RCC 7860 (cell line): ENCODE measurements at places on chromosomes 4 and X.
A peak's percentile ranks its signal among the peaks of the same experiment; 100 is the strongest.

- DNase-seq = no peak
These were observed 19.5 kb downstream of the PRKG2 start for GRCh38 chr4:81195475-81195874.

- no peak for DNase-seq
These were observed 72.1 kb downstream of the LRP2BP start for GRCh38 chr4:185323606-185324005.

- DNase-seq = no peak
These were observed 8.9 kb upstream of the CDKL2 start for GRCh38 chr4:75639124-75639695.

DNA sequence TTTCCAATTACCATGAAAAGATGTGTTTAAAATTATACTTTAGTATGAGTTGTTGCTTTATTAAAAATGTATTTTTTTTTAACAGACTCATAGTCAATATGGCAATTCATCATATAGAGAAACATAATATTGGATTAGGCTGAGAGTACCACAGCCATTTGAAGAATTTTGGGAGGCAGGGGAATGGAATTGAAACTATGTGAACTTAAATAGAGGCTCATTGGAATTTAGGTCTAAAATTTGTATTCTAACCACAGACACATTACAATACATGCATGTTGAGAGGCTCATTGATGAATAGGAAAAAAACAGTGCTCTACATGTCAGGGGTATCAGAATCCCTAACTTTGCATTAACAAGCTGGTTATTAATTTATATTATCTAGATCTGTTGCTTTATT is 269.6 kb downstream of the DKK2 start:
- DNase-seq = no peak

GRCh38 chr4:106986486-106986885 is 49.6 kb downstream of the DKK2 start:
- DNase-seq = no peak

DNA sequence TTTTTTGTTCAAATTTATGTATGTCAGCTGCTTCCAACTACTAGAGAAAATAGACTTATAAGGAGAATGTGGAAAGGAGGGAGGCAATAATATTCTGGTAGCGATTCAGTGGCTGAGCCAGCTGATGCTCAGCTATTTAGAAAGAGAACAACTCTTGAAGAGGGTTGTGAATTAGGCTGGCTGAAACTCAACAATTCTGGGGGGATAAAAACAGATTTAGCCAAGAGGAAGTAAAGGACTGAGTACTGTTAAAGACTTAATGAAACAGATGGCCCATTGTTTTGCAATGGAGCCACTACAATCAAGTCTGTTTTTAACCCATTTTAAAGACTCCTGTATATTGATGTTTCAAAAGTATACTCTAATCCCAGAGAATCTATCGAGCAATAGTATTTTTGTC is 1058.9 kb downstream of the C4orf33 start:
- no peak for DNase-seq

GRCh38 chr4:48343551-48343950 is 2.2 kb downstream of the SLAIN2 start:
- no peak for DNase-seq

DNA sequence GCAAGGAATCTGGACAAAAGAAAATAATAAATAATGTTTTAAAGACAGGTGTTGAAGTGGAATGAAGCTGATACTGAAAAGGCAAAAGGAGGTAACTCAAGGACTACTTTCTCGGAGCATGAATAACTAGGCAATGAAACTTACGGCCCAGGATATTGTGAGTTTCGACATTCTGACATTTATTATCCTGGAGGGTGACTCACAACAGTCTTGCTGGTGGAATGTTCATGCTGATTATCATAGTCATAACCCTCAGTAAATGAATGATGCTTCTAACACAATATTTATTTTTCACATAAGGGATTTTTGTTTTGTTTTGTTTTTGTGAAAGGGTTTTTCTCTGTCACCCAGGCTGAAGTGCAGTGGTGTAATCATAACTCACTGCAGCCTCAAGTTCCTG is 147.0 kb upstream of the HPGD start:
- DNase-seq = peak; percentile 78

DNA sequence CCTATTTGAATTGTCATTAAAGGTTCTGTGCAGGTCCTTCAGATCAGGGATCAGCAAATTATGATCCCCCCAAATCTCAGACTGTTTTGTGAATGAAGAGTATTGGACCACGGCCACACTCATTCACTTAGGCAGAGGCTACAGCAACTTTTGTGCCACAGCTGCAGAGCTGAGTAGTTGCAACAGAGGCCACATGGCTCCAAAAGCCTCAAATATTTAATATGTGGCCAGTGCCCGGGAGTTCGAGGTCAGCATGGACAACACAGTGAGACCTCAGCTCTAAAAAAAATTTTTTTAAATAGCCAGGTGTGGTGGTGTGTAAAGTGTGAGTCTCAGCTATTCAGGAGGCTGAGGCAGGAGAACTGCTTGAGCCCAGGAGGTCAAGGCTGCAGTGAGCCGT is 100.7 kb downstream of the NSUN7 start:
- no peak for DNase-seq

DNA sequence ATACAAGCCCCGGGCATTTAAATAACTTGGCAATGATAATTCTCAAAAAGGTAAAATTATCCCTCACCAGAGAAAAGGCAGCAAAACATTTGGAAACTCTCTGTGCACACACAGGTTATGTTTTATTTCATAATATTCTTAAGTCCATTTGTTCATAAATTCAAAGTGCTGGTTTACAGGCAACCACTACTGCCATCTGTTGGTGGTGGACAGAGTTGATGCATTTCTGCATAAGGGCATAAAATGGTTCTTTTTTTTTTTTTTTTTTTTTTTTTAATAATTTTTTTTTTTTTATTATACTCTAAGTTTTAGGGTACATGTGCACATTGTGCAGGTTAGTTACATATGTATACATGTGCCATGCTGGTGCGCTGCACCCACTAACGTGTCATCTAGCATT is 31.5 kb upstream of the IL21 start:
- DNase-seq = no peak

GRCh38 chr4:26061248-26061986 is 147.4 kb downstream of the SMIM20 start:
- DNase-seq = peak; percentile 48

DNA sequence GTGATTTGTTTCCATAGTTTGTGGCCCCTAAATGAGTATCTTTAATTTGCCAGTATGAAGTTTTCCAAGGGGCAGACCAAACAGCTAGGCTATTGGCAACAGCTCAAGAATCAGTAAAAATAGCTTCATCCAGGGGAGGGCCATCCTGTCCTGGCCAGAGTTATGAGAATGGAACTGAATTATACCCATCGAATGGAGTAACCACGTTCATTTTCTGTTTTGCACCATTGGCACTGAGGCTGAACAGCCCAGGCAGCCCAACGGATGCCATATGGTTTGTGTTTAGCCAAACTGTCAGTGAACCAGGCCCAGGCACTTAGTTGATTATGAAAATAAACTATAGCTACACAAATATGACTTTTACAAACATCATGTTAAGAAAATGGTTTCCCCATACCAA is 17.7 kb upstream of the ASB5 start:
- DNase-seq = no peak

GRCh38 chr4:60463857-60464502 is 736.1 kb upstream of the ADGRL3 start:
- DNase-seq = no peak

GRCh38 chr4:101458914-101459313 is 111.6 kb upstream of the PPP3CA start:
- no peak for DNase-seq

- DNase-seq = no peak
These were observed 47.0 kb downstream of the BEND2 start for GRCh38 chrX:18173494-18174180.

DNA sequence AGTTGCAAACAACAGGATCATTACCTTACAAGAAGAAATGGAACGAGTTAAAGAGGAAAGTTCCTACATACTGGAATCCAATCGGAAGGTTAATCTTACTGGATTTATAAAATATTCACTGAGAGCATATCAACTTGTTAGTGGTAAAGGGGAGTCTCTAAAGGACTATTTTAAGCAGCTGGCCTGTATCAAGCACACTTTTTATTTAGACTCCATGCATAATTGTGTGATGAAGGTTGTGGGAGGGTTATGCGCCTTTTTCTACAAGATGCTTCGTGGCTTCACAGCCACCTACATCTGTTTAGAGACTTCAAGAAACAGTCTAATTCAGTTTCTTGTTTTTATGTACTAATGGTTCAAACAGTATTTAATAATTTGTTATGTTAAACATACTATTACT is 56.6 kb downstream of the GRSF1 start:
- no peak for DNase-seq

DNA sequence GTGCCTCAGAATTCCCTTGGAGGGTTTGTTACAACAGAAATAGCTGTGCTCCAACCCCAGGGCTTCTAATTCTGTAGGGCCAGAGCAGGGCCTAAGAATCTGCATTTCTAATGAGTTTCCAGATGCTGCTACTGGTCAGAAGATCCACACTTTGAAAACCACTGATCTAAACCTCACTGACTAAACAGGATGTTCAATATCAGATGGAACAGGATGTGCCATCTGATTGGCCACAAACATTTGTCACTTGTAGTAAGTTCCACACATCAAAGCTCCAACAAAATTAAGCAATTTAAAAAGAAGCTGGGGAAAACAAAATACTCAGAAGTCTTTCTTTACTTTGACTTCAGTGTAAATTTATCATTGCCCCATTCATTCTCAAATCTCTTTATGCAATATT is 14.3 kb downstream of the CASK start:
- DNase-seq = no peak

DNA sequence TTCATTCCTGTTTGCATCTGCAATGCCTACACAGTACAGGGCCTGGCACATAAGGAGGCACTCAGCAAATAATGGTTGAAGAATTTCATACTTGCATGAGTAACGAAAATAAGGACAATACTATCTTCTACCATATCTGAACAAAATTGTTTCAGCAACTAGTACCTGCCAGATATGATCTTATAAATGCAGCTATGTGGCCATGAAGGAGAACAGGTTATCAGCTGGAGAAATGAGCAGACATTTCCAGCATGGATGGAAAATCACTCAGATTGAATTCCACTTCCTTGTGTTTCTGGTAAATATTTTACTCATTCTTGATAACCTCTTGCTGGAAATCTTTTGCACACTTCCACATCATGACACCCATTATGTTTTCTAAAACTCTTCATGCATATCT is 204.0 kb downstream of the ADAMTS3 start:
- no peak for DNase-seq

- DNase-seq = no peak
These were observed 40.6 kb downstream of the QRFPR start for GRCh38 chr4:121340247-121340646.

DNA sequence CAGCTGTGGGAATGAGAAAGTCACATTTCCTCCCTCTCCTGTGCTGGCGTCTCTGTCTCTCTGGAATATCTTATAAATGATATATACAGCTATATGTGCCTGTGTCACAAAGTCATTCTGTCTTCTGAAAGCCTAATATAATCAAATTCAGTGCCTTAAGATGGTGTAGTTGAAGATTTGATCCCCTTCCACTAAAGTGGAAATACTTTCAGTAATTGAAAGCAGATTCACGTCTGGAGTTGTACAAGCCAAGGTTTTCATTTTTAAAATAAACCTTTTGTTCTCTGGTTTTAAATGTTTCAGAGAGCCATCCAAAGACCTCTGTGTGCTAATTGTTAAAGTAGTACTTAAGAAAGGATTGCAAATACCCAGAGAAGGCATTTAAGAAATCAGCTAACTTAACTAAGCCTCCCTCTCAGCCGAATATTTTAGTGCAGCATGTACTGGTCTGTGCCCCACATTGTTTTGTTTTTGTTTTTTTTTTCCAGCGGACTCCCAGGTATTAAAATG is 206.8 kb downstream of the TENM3 start:
- DNase-seq = no peak

- no peak for DNase-seq
These were observed 815.5 kb downstream of the DMD start for GRCh38 chrX:32395878-32396277.

- DNase-seq = no peak
These were observed 18.2 kb downstream of the MRPL1 start for GRCh38 chr4:77880784-77881183.

GRCh38 chr4:71709961-71710360 is 73.9 kb downstream of the GC start:
- DNase-seq = no peak

DNA sequence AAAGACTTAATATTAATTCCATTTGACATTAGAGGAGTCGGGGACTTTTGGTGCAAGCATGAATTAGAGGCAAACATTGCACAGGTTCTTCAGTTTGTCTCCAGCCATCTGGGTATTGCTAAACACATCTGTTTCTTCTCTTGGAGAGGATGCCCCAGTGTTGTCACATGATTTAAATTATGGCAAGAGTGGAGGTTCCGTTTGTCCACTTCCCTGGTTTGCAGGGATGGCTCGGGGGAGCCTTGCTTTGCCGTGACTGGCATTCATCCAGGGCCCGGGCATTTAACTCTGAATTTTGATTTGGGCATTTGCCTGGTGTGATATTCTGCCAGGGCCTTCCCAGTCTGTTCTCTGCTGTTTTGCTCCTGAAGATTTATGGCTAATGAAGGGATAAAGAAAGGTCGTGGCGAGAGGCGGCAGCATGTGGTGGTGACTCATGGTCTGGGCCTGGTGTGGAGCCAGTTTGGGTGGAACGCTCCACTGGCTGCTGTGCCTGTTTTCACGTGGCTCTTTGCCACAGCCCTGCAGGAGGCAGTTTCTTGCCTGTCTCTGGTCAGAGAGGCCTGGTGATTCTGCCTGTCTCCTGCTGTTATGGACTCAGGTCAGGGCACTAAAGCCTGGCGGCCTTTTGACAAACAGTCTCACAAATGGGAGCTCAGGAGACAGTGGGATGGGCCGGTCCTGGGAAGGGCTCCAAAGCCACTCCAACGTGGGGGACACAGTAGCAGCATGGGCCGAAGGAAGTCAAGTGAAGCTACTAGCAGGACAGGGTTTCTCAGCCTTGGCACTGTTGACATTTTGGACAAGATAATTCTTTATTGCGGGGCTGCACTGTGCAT is 99.4 kb upstream of the PGRMC2 start:
- peak; percentile 99 for DNase-seq

- DNase-seq = no peak
These were observed 3.3 kb upstream of the NKX3-2 start for GRCh38 chr4:13547485-13548041.

DNA sequence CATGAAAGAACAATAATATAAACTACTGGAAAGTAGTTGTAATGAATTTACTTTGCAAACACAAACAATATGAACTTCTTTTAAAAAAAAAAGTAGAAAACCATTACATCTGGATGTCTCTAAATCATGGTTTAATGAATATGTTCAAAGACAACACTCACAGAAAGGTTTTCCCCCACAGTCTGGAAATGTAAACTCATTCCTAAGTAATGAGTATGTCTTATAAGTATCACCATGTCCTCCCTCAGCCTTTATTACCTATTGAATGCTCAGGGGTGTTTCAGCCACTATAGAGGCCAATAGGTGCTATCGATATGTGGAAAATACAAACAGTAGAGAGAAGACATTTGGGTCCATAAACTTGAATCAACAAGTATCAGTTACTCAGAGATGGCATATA is 186.7 kb downstream of the PALLD start:
- DNase-seq = no peak

DNA sequence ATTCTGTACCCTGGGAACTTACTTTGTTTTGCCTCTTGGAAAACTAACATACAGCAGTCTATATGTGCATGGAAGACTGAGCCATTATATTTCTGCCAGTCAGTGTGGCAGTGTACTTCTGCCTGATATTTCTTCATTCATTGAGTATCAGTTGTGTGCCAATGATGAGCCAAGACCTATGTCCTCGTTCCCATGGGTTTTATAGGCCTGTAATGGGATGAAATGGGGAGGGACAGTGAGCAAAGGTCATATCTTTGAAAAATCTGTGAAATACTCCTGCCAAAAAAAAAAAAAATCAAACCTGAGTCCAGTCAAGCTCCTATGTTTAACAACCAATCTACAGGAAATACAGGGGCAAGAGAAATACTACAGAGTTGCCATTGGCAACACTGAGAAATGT is 9.1 kb downstream of the NSD2 start:
- DNase-seq = no peak
